Epithelial cell of prostate (primary cell): ENCODE measurements at places on chromosomes 3 and 15.
A peak's percentile ranks its signal among the peaks of the same experiment; 100 is the strongest.

- no peak for DNase-seq
Observed at GRCh38 chr15:53710906-53711305, 48.6 kb downstream of the WDR72 start.

- no peak for DNase-seq
Observed at GRCh38 chr3:53243165-53243564, 12.7 kb downstream of the TKT start.

DNA sequence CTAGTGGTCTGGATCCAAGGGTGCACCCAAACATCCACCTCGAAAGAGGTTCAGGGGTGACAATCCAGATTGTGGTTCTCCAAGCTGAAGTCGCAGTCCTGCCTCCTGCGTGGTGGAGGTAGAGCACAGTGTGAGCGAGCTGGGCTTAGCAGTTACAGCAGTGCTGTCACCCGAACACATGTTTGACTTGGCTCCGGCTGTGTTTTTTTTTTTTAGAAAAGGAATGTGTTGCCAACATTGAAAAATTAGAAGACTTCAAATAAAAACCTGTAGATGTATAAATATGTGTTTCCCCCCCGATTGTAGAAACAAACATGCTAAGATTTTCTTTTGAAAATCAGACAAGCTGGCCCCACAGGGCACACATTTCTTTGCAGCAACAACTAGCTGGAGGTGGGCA, 530.8 kb downstream of the SHQ1 start:
- no peak for DNase-seq

- no peak for DNase-seq
Observed at GRCh38 chr15:25965326-25965725, 102.2 kb upstream of the ATP10A start.

DNA sequence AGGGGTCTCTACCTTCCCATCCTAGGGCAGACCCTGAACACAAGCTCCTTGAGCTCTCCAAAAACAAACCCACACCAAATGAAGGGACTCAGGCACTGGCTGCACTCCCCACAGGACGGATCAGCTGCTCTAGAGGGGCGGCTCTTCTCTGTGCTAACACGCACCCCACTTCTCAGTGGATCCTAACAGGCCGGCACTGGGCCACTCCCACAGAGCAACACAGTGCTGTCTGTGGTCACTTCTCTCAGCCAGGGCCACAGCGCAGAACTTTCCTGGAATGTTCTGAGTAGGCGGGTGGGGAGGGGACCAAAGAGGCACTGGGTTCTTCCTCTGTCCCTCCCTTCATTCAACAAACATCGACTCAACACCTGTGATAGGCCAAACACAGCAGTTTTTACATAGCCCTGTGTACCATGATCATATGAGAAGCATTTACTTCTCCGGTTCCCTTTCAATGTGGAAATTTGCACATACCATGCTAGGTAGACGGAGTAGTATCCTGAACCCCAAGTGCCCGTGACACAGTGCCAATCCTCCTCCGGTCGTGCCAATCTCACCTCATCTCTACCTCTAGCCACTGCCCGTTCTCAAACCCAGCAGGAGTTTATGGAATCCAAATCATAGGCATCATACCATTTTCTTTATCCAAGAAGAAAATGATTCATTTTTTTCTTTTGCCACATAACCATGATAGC, 98.1 kb downstream of the LRIG1 start:
- no peak for DNase-seq

DNA sequence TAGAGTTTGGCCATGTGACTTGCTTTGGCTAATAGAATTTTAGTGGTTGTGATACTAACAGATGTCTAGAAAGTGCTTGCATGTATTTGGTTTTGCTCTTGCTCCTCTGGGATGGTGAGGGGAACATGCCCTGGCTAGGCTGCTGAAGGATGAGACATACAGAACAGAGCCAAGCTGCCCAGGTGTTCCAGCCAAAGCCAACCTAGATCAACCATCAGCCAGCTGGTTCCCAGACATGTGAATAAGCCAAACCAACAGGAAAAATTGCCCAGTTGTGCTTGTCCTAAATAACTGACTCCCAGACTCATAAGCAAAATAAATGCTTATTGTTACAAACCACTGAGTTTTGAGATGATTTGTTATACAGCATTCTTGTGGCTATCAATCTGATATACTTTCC, 292.6 kb downstream of the SUCLG2 start:
- DNase-seq, result no peak

DNA sequence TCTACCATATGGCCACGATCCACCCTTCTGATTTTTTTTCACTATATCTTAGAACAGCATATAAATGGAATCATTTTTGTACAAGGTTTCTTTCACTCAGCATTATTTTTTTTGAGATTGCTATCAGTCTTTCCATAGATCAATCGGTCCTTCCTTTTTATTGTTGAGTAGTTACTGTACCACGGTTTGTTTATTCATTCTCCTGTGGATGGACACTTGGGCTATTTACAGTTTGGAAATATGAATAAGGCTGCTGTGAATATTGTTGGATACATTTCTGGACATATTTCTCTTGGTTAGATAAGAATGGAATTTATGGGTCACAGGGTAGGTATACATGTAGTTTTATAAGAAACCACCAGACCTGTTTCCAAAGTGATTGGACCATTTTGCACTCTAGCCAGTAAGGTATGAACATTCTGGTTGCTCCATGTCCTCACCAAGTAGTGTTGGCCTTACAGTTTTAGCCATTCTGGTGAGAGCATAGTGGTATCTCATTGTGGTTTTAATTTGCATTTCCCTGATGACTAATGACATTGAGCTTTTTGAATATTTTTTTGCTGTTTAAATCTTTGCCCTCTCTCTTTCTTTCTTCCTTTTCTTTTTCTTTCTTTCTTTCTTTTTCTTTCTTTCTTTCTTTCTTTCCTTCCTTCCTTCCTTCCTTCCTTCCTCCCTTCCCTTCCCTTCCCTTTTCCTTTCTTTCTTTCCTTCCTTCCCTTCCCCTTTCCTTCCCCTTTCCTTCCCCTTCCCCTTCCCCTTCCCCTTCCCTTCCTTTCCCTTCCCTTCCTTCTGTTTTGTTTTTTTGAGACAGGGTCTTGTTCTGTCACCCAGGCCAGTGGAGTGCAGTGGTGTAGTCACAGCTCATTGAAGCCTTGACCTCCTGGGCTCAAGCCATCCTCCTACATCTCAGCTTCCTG, 49.2 kb downstream of the LRRK1 start:
- peak; percentile 8 for DNase-seq

GRCh38 chr3:184471439-184471838, 90.1 kb upstream of the EPHB3 start:
- DNase-seq, result no peak

DNA sequence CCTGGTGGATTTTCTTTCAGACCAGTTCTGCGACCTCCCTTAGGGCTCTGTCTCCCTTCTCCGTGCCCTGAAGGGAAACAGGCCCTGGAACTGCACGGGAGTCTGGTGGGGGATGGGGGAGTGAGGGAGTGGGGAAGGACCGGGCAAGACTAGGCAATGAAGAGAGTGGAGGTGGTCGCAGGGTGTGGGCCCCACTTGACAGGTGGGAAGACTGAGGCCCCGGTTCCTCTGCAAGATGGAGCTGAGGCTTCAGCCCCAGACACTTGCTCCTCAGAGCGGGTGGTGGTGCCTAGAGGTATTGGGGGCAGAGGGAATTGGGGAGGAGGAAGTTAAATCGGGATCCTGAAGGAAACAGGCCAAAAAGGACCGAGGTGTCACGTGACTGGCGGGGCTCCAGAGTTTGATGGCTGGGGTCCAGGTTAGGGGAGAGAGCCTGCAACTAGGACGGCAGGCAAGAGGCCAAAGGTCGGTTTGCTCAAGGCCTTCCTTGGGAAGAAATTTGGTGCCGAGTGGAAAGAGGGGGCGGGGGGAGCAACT, 597 bp upstream of the CAMK1 start:
- DNase-seq, result no peak

DNA sequence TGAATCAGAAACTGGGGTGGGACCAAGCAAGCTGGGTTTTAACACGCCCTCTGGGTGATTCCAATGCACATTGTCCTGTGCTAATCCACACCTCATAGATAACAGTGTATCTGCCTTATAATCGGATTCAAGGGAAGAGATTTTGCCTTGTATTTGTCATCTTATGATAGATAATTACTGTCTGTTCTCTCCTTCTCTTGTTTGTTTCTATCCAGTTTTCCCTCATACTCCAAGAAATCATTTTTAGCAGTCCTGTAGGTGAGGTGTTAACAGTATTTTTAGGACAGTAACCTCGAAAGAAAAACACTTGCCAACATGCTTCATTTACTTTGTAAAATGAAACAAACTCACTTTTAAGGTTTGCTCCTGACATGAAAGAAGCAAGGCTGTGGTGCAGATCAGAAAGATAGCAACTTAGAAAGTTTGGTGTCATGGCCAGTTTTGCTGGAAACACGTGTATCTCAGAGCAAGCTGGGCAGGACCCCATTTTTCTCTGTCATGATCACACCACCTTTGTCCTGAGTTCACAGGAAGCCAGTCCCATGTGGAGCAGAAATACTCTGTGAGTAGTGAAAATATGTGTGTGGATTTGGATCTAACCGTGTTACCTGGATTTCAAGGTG, 72.6 kb downstream of the TRAK1 start:
- no peak for DNase-seq

DNA sequence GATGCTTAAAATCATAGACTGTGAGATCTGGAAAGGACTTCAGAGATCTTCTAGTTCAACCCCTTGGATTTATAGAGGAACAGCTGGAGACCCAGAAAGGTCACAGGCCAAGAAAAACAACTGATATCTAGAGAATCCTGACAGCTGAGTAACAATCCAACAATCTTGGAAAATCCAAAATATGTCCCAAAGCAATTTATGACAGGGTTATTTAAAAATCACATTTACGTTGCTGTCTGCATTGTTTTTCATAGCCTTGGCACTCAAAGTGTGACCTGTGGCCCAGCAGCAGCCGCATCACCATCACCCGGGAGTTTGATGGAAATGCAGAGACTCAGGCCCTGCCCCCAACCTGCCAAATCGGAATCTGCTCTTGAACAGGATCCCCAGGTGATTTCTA, 78.8 kb downstream of the FBN1 start:
- DNase-seq, result no peak

GRCh38 chr15:59309405-59309804, 63.3 kb downstream of the MYO1E start:
- DNase-seq, result no peak

DNA sequence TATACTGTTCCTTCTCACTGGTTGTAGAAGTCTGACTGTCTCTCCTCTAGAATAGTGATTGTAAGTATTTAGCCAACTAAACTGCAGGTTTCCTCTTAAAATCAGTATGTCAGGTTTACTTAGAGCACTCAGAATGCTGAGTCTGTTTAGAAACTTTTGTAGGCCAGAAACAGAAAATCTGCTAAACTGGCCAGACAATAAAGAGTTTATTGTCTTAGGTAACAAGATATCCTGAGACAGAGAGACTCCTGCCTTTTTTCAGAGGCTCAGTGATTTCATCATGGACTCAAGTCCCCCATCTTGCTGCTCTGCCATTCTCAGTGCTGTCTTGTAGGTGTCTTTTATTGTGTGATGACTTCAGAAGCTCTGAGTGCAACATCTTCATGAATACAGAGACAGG, 279.0 kb downstream of the MFSD1 start:
- DNase-seq, result no peak

DNA sequence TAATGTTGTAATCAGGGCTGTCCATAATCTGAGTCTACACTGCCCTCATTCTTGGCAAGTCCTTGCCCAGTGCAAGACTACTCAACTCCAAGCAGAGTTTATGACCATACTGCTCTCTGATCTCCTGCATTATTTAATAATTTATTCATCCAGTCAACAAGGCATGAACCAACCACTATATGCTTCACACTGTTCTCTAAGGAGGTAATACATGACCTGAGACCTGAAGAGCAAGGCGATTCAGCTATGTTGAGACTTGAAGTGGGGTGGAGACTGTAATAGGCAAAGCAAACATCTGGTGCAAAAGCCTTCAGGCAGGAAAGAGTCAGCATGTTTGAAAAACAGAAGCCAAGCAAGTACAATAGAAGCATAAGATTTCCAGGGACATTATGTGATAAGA, 1362.8 kb downstream of the ROBO2 start:
- peak; percentile 87 for DNase-seq

GRCh38 chr3:38970851-38971638, 80.7 kb downstream of the SCN11A start:
- no peak for DNase-seq

DNA sequence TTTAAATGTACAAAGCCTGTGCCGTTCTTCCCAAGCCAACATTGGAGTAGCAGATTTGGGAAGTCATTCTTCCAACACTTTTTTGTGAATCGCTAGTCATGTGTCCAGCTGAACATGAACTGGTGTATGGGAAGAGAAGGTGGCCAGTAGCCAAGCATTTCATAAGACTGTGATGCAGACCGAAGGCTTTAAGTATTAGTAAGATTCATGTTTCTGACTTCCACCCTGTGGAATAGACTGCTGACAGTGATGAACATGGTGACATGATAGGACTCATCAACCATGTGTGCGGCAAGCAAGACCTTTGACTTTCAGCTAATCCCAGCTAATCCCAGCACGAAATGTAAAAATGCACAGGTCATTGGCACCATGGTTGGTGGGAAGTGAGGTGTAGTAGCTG, 48.3 kb upstream of the THSD4 start:
- peak; percentile 22 for DNase-seq

GRCh38 chr15:78072080-78072892, 5.2 kb downstream of the TBC1D2B start:
- no peak for DNase-seq

DNA sequence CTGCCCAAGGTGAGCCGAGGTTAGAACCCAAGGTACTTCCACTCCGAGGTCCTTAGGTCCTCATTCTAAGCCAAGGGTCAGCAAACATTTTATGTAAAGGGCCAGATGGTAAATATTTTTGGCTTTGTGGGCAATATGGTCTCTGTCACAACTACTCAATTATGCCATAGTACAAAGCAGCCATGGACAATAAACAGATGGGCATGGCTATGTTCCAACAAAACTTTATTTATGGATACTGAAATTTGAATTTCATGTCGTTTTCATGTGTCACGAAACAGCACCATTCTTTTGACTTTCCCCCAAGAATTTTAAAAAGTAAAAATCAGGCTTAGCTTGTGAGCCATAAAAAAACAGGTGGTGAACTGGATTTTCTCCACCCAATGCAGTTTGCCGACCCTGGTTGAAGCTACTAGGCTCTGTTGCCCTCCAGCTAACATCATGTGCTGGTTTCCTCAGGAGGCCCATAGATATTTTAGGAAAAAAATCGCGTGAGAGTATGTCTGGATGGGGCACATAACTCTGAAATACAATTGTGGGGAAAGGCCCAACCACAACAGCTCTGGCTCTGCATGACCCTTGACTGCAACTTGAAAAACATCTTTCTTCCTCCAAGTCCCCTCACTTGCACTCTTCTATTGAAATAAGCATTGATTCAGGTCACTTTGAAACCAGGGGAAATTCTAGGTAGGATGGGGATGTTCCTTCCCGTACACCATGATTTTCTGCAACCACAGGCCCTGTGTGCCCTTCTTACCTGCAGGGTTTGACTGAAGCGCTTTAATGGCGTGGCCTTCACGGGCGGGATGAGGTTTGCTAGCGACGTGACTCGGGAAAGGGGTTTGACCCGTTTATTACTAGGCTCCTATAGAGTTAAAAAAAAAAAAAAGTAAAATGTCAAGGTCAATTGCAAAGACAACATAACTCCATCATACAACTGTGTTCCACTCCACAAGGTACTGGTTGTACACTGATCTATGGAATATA, 28.5 kb downstream of the ARHGEF3 start:
- DNase-seq, result no peak
